ENCODE measurements at places on chromosomes 2 and 18.

GRCh38 chr18:69128978-69129377 lies 271.7 kb upstream of the DOK6 start:
- DNase-seq: no peak

GRCh38 chr2:71930049-71930681 lies 217.5 kb downstream of the CYP26B1 start:
- no peak for DNase-seq

- no peak for DNase-seq
Measured at GRCh38 chr2:74560591-74560990, 6.1 kb downstream of the DOK1 start.

GRCh38 chr2:220892018-220892634 lies 680.0 kb downstream of the EPHA4 start:
- DNase-seq: no peak

DNA sequence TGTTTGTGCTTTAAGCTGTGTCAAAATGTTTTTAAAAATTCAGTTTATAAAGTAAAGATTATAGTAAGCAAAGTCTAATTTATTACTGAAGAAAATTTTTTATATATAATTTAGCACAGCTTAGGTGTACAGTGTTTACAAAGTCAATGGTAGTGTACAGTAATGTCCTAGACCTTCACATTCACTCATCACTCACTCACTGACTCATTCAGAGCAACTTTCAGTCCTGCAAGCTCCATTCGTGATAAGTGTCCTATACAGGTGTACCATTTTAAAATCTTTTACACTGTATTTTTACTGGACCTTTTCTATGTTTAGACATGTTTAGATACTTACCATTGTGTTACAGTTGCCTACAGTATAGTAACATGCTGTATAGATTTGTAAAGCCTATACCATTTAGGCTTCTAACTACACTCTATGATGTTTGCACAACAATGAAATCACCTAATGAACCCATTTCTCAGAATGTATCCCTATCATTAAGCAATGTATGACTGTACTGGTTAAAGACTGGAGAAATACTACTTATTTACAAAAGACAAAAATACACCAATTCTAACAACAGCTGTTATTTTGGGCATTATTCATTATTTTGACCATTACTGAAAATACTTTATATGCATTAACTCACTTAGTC lies 95.1 kb downstream of the STRN start:
- DNase-seq: no peak

DNA sequence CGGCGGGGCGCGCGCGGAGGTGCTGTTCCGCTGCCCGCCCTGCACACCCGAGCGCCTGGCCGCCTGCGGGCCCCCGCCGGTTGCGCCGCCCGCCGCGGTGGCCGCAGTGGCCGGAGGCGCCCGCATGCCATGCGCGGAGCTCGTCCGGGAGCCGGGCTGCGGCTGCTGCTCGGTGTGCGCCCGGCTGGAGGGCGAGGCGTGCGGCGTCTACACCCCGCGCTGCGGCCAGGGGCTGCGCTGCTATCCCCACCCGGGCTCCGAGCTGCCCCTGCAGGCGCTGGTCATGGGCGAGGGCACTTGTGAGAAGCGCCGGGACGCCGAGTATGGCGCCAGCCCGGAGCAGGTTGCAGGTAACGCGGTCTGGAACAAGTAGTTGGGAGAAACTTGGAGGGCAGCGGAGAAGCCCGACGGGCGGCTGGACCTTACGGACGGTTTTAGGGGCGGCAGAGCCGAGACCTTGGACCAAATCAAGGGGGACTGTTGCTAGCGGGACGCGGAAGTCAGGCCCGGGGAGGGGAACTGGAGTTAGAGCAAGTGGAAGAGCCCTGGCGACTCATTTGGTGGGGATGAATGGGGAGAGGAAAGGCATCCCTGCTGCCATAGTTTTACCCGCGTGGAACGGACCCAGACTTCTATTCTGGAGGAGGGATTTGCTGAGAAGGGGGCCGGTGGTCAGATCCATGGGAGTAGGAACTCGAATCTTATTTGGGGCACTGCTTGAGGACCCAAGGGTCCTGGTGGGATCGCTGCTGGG lies 573 bp downstream of the IGFBP2 start:
- no peak for DNase-seq

GRCh38 chr2:54628418-54628817 lies 95.0 kb upstream of the EML6 start:
- no peak for DNase-seq

GRCh38 chr2:43013821-43014345 lies 212.5 kb downstream of the ZFP36L2 start:
- DNase-seq: no peak

DNA sequence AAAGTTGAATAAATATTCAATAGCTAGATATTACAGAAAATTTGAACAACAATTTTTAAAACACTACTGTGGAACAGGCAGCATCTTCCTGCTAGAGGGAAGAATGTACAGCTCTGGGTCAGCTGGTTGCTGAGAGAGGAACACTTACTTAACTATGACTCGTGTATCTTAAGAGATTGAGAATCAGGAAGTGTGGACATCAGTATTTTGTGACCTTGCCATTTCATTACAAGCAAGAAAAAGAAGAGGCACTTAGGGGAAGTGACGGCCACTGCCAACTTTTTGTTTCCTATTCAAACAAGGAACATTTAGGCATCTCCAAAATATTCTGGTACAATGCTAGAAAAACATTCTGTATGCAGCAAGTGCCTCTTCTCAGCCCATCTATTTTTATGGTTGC lies 45.9 kb downstream of the ITPRID2 start:
- DNase-seq: no peak

DNA sequence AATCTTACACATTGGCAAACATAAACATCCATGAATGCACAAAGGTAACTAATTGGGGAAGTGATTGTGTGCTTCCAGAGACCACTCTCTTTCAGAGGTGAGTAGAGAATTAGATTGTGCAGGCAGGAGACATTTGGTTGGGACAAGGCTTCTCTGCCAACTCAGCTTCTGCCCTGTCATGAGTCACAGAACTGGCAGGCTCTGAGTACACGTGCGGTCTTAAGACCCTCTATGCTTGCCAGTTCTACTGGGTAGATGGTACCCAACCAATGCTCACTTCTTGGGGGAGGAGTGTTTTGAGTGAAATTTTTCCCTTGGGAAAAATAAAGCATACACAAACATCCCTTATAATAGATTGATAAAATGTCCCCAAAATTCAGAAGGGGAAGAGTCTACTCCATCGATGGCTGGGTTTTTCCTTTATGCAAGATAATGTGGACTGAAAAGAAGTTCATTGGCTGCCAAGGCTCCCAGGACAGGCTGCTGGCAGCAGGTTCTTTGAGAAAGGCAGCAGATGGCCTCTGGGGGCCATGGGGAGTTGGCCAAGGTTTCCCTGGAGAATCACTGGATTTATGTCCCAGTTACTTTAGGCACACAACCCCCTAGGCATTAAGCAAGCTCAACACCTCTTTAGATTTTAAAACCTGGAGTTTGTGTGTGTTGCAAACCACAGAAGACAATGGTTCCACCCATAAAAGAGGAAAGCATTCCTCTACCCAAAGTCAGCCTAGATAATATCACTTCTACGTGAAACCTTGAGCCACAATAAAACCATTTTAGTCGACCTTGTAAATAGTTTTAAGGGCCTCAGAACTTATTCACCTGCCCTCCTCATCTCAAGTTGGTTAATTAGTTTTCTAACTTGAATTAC lies 417.0 kb downstream of the TXNL1 start:
- DNase-seq: no peak

DNA sequence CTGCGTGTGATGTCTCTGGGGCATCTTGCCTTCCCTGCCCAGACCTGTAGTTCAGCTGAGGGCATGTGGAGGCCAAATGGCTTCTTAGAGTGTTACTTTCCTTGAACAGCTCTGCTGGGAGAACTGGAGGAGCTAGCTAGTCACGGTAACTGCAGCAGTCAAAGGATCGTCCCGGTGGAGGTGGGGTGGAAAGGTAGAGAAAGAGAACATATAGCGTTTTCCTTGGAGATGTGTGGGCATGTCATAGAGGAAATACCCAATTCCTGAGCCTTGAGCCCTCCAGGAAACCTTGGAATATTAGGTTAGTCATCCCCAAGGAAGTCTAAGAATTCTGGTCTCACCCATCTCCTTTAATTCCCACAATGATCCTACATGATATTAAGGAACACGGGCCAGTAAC lies 33.5 kb upstream of the IL37 start:
- no peak for DNase-seq

- DNase-seq: no peak
Measured at GRCh38 chr2:63514781-63515180, 73.5 kb downstream of the WDPCP start.

GRCh38 chr2:191686066-191686465 lies 8.1 kb downstream of the NABP1 start:
- DNase-seq: no peak

DNA sequence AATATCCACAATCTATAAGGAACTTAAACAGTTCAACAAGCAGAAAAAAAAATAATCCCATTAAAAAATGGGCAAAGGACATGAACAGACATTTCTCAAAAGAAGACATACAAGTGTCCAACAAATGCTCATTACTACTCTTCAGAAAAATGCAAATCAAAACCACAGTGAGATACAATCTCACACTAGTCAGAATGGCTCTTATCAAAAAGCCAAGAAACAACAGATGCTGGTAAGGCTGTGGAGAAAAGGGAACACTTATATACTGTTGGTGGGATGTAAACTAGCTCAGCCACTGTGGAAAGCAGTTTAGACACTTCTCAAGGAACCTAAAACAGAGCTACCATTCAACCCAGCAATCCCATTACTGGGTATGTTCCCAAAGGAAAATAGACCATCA lies 7.2 kb upstream of the CRYGB start:
- no peak for DNase-seq

DNA sequence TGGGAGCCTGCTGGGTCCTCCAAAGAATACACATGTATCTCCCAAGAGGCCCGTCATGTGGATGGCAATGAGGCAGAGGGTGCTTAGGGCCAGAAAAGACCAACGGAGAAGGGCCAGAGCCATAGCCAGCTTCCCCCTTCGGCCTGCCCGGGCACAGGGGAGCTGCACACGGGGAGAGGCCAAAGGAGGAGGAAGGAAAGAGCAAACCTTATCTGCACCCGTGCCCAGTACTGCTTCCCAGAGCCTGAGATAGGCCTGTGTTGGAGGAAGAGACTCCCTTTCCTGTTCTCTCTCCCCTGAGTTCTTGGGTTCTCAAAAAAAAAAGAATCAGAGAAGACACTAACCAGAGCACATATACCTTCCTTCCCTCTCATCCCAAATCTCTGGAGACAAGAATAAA lies 250.3 kb downstream of the ANAPC1 start:
- DNase-seq: no peak

GRCh38 chr18:72581976-72582375 lies 37.8 kb upstream of the CBLN2 start:
- no peak for DNase-seq

DNA sequence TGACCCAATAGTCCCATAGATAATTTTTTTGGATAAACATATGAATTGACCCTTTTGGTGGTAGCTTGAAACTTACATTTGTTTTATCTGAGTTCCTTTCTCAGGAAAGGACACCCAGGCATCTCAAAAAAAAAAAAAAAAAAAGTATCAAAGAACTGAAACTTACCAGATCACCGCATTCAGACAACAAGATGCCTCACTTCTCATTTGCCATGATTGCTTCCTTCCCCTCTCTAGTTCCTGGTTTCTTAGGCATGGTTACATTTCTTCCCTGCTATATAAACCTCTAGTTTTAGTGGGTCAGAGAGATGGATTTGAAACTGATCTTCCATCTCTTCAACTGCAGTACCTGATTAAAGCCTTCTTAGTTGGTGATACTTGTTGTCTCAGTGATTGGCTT lies 240.1 kb downstream of the ACKR3 start:
- no peak for DNase-seq

DNA sequence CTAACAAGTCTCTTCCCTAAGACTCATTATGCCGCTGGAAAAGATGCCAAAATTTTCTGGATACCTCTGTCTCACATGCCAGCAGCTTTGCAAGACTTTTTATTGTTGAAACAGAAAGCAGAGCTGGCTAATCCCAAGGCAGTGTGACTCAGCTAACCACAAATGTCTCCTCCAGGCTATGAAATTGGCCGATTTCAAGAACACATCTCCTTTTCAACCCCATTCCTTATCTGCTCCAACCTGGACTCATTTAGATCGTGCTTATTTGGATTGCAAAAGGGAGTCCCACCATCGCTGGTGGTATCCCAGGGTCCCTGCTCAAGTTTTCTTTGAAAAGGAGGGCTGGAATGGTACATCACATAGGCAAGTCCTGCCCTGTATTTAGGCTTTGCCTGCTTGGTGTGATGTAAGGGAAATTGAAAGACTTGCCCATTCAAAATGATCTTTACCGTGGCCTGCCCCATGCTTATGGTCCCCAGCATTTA lies 26.3 kb downstream of the DHRS9 start:
- DNase-seq: no peak

DNA sequence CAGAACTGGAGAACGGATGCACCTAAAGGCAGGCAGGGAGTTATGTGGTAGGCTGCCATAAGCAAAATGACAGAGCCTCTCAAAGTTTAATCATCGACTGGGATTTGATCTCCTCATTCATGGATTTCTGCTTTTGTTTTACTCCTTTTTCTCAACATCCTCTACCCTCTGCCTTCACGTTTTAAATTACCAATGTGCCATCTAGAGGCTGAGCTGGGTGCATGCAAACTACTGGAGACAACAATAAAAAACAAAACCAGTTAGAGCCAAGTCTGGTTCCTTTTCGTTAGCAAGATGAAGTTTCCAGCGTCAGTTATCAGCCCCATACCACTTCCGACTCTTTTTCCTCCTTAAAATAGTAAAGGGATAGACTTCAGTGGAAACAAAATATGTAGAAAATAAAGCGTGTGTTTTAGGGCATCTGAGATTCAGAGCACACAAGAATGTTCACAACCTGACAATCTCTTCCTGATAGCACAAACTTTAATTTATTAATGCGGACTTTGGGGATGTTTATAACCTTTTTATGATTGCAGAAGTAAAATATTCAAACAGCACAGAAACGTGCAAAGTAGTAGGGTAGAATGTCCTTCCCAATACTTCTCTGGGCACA lies 117.0 kb downstream of the LAMA1 start:
- no peak for DNase-seq

DNA sequence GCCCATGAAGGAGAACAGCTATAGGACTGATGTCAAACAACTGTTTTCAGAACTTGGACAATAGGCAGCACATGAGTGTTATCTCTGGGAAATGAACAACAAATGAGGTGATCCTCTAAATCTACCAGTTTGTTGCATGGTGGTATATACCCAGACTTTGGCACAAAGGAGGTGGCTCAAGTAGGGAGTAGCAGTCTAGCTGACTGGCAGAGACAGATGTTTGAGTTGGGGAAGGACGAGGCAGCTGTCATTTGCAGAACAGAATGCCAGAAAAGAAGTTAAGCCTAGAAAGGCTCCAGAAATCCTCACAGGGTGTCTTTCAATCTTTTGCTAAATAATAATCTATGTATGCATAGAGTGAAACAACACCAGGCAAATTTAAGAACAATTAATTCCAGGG lies 47.4 kb downstream of the RPE start:
- no peak for DNase-seq

- no peak for DNase-seq
Measured at GRCh38 chr2:112529757-112530156, 12.5 kb upstream of the POLR1B start.

DNA sequence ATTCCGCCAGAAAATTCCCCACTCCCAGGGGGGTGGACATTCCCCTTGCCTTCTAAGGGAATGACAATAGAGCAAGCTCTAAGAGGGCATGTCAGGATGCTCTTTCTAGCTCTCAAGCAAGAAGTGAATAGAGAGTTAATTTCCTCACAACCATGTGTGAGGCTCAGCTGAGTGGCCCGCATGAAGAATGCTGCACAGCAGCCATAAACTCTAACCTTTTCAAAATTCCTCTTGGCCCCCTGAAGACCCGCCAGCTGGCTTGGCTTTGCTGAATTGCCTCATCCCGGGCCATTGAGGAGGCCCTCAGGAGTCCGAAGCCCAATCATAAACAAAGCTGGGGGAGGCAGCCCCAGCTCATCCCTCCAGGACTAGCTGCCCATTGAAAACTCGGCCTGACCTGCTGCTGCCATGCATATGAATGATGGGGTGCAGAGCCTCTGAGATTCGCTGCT lies 38.2 kb downstream of the NRP2 start:
- no peak for DNase-seq
